ENCODE measurements at places on chromosomes 6 and 20.

GRCh38 chr6:106490436-106490835, 129.9 kb downstream of the CRYBG1 start:
- no peak for DNase-seq

- peak; percentile 6 for DNase-seq
Observed at GRCh38 chr6:138107752-138108592, 753 bp upstream of the PERP start.

DNA sequence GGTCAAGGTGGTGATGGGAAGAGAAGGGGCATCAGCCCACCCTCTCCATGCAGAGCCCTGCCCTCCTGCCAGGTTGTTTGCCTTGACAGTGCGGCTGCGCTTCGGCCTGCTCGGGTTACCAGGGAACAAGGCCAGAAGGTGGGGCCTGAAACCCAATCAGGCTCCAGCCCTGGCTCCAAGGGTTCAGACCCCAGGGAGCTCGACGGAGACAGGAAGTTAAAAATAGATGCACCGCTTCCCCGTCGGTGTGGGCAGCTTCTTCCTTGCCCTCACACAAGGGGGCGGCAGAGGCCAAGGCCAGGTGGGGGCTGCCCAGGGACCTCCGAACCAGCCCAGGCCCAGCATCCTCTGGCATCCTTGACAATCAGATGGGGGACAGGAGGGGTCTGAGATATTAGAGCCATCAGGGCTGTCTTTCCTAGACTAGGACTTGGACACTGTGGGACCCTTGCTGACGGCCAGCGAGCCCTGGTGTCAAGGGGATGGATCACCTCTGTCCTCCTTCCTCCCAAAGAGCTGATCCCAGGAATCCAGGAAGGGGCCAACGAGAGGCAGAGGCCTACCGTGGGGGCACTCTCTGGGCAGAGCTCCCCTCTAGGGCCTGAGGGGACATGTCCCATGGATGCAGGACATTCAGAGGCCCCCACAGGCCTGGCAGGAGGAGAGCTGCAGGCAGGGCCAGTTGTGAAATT, 65.2 kb downstream of the RIPOR3 start:
- DNase-seq: peak; percentile 20

DNA sequence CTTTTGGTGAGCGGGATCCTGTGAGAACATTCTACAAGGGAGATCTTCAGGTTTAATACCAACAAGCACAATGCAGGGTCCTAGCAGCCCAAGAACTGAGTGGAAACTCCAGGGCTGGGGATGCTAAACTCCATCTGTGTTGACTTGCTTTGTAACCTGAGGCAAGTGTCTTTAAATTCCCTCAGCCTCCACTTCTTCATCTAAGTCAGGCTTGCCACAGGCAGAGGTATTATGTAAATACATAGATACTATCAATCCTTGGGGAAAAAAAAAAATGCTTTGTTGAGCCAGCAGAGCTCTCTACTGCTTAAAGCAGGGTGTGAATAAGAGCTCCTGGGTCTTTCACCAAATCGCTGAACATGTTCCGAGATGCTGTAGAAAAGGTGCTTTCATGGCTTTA, 114.2 kb upstream of the PHACTR1 start:
- no peak for DNase-seq

- DNase-seq: no peak
Observed at GRCh38 chr20:10619427-10619826, 54.4 kb downstream of the JAG1 start.

DNA sequence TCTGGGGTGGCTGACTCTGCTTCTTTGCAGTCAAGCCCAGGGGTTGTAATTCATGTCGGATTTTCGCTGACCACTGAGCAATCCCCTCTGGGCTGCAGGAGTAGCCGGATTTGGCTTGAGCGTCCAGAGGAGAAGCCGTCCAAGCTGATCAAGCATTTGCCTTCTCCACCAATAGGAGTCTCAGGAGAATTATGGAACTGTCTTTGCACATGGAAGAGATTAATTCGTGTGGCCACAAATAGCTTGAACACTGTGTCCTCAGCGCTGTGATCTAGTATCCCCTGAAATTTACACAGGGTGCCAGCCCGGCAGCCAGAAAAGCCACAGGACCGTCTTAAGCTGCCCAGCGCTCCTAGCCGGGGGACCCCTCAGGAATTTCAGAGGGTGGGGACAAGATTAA, 37.1 kb downstream of the EYA2 start:
- no peak for DNase-seq

- no peak for DNase-seq
Observed at GRCh38 chr6:128149796-128150195, 248.9 kb upstream of the THEMIS start.

- DNase-seq: no peak
Observed at GRCh38 chr6:155402656-155403304, 52.9 kb downstream of the NOX3 start.

DNA sequence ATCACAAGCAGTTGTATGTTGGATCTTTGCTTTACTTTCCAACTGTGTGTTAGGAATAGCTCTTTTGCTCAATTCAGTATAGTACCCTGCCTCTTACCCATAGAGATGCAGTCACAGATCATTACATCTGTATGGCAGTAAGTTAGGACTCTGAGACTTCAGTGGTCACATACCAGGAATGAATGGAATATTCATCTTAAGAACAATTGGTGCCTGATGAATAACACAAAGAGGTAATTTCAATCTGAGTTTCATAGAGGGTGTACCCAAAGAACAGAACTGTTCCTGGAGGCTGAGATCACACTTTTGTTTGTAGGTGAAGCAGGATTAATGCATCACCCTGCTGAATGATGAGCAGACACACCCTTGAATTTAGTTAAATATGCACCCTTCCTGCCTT, 28.7 kb upstream of the KIF13A start:
- no peak for DNase-seq

GRCh38 chr6:134123666-134124208, 71.3 kb upstream of the SLC2A12 start:
- no peak for DNase-seq

GRCh38 chr6:17847203-17847760, 140.2 kb downstream of the KIF13A start:
- no peak for DNase-seq

DNA sequence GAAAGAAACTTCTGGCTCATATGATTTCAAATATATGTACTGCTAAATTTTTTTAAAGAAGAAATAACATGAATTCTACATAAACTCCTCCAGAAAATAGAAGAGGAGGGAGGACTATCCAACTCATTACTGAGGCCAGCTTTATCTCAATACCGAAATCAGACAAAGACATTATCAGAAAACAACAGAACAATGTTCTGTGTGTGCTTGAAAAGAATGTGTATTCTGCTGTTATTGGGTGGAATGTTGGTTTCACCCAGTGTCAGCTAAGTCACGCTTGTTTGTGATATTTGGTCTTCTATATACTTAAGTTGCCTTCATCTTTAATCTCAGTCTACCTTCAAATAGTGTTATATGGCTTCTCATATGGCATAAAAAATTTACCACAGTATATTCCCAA, 18.6 kb upstream of the ELOVL2 start:
- no peak for DNase-seq

DNA sequence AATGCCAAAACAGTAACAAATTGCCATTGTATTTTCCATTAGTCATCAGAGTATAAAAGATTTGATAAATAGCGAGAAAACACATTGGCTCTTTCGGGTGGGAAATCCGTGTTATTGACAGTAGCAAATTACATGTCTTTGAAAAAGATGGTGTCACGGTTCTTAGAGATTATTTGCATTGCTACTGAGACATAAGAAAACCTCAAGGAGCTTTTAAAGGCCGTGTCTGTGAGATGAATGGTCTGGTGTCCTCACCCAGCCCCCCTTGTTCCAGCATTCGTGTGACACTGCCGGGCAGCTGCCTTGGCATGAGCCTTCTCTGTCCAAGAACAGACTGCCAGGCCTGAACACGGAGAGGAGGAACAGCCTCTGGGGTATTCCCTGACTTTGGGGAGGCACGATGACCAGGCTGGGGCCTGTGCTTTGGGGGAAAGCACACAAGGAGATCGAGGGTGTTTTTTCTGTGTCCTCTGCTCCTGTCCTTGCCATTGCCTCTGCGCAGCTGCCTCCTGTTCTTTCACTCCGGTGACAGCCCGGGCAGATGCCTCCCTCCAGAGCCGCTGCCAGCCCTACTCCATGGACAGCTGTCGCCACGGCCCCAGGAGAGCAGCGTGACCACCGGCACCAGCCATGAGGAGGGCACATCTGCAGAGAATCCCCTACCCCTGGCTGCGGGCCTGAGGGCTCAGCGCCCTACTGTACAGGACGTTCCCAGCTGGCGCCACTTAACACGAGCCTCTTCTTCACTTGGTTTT, 167.7 kb upstream of the CDYL start:
- no peak for DNase-seq

- no peak for DNase-seq
Observed at GRCh38 chr6:123808556-123808955, 4.9 kb downstream of the NKAIN2 start.

- DNase-seq: no peak
Observed at GRCh38 chr20:1507276-1507675, 16.1 kb upstream of the SIRPB2 start.

- no peak for DNase-seq
Observed at GRCh38 chr6:146861716-146862115, 262.9 kb downstream of the ADGB start.

DNA sequence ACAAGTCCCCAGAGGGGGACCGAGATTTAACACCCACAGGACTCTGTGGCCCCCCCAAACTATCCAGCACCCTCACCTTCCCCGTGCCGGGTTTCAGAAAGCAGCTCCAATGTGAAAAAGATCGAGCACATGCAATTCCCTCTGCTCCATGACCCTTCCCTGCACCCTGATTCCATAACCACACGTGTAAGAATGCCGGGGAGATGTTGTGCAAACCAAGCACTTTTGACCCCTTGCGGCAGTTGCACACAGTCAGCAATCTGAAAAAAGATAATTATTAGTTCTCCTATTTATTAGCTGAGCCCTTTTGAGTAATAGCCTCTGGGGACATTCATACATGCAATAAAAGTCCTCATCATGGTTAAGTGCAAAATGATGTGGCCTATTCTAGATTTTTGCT, 13.0 kb downstream of the FOXQ1 start:
- no peak for DNase-seq

- no peak for DNase-seq
Observed at GRCh38 chr6:117270843-117271507, 5.6 kb downstream of the VGLL2 start.

DNA sequence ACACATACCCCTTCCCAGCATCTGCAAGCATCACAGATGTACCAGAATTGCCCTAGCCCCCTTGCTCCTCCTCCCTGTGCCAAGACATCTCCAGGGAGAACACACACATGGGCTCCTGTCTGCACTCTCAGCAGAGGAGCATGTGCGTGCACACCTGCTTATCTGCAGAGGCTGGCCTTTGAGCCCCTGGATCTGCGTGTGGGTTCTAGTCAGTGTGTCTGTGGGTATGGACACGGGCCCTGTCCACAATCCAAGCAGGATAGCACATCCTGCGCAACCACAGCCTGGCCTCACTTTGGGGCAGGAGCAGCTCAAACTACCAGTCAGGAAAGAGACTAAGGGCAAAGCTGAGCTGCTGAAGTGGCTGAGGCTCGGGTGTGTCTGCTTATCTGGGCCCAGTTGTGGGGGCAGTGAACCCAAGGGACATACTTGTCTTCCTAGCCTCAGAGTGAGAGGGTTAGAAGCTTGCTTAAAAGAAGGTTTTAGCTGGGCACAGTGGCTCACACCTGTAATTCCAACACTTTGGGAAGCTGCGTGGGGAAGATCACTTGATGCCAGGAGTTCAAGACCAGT, 41.0 kb downstream of the HM13 start:
- DNase-seq: no peak

GRCh38 chr6:119445666-119446065, 96.1 kb upstream of the MAN1A1 start:
- DNase-seq: no peak

- DNase-seq: no peak
Observed at GRCh38 chr6:108877046-108877751, 29.0 kb downstream of the ARMC2 start.

GRCh38 chr6:52662031-52662430, 8.9 kb upstream of the TMEM14A start:
- DNase-seq: no peak

- DNase-seq: peak; percentile 69
Observed at GRCh38 chr20:32902456-32903420, 44.0 kb downstream of the EFCAB8 start.

- no peak for DNase-seq
Observed at GRCh38 chr20:33334111-33334510, 51.1 kb downstream of the BPIFB1 start.

DNA sequence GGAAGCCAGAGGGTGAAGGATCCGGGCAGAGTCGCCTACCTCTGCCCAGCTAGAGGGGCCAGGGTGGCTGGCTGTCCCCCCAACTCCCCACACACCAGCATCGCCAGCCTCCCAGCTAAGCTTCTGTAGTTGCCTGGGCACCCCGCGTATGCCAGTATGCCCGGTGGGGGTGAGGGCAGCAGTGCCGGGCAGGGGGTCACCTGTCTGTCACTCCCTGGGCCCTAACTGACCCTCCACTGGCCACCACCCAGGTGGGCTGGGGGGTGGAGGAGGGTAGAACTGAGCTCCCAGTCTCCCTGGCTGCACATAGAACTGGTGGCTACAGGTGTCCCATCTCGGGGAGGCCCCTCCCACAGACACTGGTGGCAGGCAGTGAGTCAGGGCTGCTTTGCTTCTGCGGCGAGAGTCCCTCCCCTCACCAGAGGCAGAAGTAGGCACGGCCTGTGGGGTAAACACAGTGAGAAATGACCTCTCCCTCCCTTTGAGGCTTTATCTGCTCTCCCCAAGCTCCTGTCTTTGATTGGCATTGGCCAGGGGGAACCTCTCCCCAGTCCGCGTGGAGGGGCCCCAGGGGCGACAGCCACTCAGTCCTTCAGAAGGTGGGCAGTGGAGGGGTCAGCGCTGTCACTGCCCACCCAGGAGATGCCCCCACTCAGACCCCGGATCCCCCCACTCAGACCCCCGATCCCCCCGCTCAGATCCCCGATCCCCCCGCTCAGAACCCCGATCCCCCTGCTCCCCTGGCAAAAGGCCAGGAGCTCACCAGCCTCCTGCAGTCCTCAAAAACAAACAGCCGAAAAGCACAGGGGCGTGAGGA, 2.5 kb downstream of the NTSR1 start:
- peak; percentile 30 for DNase-seq
